ENCODE measurements at places on chromosomes 7 and 10.

- no peak for DNase-seq
Measured at GRCh38 chr7:26958834-26959233, 94.4 kb upstream of the SKAP2 start.

DNA sequence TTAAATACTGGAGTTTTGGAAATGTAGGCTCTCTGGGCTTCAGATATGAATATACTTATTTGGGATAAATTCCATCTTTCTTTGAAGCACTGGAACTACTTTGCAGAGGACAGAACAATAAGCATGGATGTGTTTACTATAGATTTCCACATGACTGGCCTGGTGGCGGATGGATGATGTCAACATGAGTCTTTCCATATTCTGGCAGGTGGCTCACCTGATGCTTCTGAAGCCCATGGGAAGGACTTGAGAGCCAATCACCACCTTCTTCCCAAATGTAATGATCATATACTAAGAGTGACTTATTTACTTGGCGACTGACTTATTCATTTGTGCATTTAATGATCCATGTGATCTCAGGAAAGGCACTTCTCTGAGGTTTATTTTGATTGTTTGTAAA is 110.5 kb downstream of the FANK1 start:
- DNase-seq, result peak; percentile 15

DNA sequence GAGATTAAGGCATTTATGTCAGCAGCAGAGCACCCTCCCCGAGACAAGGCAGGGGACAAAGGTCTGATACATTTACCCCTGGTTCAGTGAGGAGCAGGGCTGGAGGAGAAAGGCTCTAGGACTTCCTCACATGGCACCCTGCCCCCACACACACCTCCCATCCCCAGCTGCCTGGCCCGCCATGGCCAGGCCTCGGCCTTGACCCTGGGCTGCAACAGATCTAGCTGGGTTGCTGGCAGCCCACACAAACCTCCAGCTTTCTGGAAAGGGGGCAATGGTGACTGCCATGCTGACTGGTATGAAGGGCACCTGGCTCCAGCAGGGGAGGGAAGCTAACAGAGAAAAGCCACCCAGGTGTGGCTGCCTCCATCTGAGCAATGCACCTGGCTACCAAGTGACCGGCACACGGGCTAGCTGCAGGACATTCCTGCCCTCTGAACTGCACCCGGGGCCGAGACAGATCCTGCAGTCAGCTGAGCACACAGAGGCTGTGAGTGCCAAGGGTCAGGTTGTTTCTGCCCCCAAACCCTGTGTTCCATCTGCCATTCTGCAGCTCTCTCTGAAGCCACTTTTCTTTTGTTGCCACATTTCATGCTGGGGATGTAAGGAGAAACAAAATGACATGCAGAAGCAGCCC is 85.8 kb upstream of the LRRC18 start:
- DNase-seq, result no peak

DNA sequence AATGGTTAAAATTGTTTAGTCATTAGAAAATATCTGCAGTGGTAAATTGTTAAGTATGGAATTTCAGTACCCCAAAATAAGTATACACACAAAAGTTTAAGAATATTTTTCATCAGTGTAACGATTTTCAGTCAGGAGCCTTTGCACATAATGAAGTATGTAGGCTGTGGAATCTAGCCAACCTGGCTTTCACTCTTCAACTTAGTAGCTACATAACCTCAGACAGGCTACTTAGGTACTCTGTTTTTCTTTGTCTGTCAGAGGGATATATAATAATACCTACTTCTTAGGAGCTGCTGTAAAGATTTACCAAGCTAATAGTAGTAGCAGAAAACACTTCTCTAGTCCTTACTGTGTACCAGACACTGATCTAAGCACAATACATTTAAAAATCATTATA is 137.5 kb downstream of the ZEB1 start:
- DNase-seq, result no peak

DNA sequence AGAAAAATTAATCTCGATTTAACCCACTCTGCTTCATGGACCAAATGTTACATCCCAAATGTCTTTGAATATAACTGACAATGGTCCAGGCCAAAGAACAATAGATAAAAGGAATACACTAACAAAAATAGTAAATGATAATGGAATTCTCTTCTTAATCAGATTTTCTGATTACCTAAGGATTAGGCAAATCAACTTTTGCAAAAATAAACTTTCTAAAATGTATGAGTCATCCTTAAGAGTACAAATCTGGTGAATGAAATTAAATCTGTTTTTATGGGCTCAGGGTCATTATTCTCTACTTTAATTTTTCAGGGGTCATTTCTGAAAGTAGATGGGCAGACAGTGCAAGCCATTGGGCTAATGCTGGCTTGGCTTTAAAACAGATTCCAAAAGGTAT is 102.1 kb upstream of the FAM13C start:
- no peak for DNase-seq

Measured in NCI-H2171 (cell line).